Activated naive CD4-positive, alpha-beta T cell treated with anti-CD3 and anti-CD28 coated beads, Interleukin-2, amount 50 U/mL, for 16 hours (primary cell): ENCODE measurements at places on chromosomes 3 and 15.

DNA sequence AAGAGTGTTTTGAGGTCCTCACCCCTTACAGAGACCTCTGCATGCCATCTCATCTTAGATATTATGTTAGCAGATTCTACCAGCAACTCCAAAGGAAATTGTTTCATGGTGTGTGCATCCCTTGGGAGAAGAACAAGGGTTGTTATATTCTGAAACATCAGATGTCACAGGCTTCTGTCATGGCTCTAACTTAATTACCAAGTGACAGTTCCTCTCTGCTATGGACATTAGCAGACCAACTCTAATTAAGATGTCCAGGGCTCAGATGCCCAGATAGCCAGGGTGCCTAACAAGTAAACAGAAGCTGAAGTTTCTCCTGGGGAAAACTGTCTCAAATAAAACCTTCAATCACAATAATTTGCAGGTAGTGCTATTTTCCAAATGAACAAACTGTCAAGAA lies 153.1 kb upstream of the BFSP2 start:
- DNase-seq, result no peak

- DNase-seq, result no peak
Measured at GRCh38 chr3:185797993-185798830, 26.6 kb downstream of the IGF2BP2 start.

DNA sequence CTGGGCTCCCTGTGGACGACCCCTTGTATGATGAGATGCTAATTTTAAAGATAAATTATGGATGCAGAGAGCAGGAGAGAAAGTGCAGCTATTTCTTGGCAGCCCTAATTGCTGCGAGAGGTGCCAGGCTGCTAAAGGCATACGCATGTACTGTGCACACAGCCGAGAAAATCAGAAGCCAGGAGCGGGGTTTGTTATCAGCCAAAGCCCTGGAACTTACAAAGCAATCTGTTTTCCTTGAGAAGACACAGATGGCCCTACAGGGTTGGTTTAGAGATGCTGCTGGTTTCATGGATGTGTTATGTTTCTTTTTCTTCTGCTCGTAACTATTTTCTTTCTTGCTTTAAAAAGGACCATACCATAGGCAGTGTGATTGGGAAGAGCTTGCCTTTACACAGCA lies 11.7 kb upstream of the CCK start:
- no peak for DNase-seq

- no peak for DNase-seq
Measured at GRCh38 chr3:44125246-44125645, 116.4 kb upstream of the TOPAZ1 start.

DNA sequence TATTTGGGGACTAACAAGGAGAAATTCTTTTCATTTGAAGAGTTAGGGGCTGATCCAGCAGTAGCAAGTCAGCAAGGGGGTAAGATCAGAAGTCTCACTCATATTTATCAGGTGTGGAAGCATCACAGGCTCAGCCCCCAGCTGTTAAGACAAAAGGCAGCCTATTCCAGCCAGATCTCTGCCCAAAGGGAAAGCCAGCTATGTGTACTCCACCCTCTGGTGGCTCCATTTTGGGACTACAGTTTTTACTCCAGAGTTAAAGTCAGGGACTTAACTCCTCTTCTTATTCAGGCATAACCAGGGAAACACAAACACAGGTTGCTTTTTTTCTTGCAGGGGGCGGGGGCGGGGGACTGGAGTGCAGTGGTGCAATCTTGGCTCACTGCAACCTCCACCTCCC lies 19.2 kb downstream of the UBP1 start:
- DNase-seq, result no peak

DNA sequence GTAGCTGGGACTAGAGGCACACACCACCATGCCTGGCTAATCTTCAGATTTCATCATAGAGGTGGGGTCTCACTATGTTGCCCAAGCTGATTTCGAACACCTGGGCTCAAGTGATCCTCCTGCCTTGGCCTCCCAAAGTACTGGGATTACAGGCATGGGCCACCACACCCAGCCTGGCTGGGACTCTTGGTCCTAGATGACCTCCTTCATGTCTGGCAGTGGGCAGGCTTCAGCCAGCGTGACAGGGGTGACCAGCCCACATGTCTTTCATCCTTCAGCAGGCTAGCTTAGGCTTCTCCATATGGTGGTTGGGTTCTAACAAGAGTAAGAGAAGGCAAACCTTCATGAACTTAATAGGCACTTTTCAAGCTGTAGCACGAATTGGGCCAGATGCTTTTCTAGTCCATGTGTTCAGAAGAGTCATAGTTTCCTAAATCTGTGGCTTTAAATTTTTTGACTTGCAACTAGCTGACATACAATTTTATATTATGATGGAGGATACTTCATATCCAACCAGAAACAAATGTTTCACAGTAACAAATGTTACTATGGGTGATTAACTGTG lies 7.6 kb downstream of the GPD1L start:
- DNase-seq, result no peak

DNA sequence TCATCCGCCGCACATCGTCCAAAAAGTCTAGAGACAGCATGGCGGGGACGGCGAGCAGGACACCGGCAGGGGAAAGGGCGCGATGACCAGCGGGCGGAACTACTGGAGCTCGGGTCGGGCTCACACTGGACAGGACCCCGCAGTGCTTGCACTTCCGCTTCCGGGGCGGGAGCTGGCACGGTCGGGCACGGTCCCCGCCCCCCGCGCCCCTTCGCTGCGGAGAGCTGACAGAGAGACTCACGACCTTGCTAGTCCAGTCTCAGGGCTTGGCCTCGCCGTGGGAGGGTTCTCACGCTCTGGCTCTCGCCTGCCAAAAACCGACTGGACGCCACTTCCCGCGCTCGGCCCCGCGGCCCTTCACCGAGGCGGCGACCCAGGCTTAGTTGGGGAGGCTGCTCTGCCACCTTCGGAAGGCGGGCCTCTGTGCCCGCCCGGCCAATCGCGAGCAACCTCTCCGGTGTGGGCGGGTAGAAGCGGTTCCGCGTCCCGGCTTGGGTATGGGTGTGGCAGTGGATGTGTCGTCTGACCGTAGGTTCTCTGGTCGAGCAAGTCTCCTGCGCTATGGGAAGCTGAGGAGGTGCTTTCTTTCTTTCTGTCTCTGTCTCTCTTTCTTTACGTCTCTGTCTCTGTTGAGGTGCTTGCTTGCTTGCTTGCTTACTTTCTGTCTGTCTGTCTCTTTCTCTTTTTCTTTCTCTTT lies at the start of gene SEC11A:
SEC11A (minus strand) TSS at position 104 of the 697 bp plus-strand sequence; CDS start at position 40, 64 bp downstream.
- DNase-seq, result peak; percentile 93

DNA sequence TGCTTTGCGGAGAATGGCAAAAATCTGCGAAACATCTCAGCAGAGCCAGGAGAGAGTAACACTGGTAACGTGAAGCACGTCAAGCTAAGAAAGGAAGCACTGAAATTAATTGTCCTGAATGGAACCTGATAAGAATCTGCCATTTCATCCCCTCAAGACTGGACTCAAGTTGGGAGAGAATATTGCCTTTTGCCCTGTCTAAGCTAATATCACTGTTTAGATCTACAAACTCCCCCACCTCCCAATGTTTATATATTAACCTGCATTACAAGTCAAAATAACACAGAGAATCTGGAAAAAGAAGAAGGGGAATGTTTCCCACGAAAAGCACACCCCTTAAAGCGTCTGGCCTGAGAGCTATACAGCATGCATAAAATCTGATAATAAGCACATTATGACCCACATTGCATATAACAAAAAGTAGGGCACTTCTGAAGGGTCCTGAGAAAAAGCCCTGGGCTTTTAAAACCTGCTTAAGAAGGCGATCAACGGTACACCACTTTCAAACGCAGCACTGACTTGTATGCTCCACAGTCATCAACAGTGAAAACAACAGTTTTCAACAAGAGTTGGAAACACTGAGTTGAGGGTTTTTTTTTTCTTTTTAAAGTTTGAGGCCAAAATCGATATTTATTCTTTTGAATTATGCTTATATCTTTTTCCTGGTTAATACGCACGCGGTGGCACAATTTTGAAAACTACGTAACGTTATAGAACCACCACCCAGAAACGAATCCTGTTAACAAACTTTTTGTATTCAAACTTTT lies 1.4 kb upstream of the KAT2B start:
- no peak for DNase-seq
